Non-pigmented ciliary epithelial cell (primary cell): ENCODE measurements at places on chromosomes 7 and 10.

DNA sequence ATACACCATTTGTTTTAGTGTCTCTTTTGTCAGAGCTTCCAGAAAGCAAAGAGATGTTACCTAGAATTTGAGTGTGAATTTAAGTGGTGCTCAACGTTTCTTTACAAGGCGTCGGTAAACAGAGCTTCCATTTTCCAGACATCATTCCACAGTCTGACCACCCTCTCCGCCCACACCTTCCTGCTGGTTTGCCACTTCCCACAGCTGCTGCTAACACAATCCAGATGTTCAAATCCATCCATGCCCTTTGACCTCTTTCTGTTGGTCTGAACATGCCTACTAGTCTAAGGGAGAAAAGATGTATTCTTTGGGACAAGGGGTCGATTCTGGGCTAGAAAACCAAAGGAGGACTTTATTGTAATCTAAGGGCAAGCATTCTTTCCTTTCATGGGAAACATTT is 86.1 kb downstream of the FAM107B start:
- peak; percentile 54 for DNase-seq

DNA sequence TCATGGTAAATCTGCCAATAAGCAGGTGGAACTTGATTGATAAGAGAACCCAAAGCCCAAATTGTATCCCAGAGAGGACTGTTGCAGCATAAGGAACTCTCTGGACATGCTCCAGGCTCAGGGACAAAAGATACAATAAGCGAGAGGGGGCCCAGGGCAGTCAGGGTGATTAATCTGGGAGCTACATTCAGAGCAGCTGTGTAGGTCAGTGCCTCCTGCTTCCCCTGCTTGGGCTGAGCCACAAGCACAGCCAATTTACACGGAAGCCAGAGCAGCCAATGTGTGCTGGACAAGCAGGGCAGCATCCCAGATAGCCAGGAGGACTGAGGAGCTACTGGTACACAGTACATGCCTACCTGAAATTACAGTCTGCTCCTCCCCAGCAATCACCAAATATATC is 24.2 kb downstream of the MYPN start:
- DNase-seq, result no peak

DNA sequence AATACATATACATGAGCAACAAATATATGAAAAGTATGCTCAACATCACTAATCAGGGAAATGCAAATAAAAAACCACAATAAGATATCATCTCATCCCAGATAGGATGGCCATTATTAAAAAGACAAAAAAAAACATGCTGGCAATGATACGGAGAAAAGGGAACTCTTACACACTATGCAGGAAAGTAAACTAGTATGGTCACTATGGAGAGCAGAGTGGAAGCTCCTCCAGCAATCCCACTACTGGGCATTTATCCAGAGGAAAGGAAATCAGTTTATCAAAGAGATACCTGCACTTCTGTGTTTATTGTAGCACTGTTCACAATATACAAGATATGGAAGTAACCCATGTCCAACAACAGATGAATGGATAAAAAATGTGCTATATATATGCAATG is 217.5 kb downstream of the SDK1 start:
- DNase-seq, result peak; percentile 28

GRCh38 chr10:17854044-17854652 is 45.0 kb downstream of the MRC1 start:
- DNase-seq, result no peak
